ENCODE measurements at places on chromosomes 1 and 21. TPM values are rescaled to one million over a fixed set of nuclear protein-coding genes. Genes with fewer than 3 reads are reported as not detected.

The HP1BP3 gene
- total RNA-seq = 120 TPM

The LIN28A gene
- total RNA-seq = not detected

The LCE1D gene
- not detected for total RNA-seq

The CFH gene
- 9.2 TPM for total RNA-seq

The ACTL8 gene
- not detected for total RNA-seq

The CELA3A gene
- total RNA-seq = not detected

The SPATC1L gene
- 15.6 TPM for total RNA-seq

The YTHDF2 gene
- total RNA-seq = 76.0 TPM

The SPRR2E gene
- not detected for total RNA-seq

The RWDD3 gene
- total RNA-seq = 16.7 TPM

The LCE2C gene
- not detected for total RNA-seq

The HCN3 gene
- 8.1 TPM for total RNA-seq

The TMEM52 gene
- 5.6 TPM for total RNA-seq
